ENCODE measurements at places on chromosomes 1 and 21.
A peak's percentile ranks its signal among the peaks of the same experiment; 100 is the strongest.

DNA sequence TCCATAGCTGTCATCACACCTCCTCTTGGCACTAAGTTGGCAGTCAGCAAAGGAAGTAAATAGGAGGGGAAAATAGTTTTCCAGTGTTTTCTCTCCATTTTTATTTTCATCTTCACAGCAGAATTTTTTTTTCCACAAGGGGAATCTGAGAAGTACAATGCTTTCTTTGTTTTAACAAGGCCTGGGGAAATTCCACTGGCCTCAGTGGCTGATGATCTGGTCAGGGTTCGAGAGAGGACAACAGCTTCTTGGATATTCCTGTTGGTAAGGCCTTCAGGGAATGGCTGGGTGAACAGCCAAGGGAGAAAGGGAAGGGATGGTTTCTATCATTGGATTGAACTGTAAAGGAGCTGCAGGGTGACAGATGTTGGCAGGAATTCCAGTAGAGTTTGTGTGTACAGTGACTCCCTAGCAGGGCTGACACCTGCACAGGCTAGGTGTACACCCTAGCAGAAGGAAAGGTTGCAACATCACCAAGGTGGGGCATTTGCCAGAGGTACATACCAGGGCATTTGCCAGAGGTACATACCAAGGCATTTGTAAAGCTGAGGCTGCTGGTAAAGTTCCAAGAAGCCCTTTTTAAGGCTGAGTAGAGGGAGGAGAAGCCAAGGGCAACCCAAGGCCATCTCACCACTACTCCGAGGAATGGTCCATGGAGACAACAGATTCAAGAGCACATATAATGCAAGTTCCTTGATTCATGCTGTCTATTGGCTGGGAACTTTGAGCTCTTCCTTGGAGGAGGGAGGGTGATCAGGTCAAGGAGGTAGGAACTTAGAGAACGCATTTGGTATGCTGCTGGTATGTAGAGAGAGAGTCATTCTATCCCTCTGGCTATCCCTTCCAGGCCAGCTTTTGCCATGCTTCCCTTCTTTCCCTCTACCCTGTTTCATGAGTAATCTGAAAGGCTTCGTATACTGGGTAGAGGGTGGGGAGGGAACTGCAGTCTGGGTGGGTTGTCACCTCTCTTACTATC lies 3.1 kb downstream of the GJA5 start:
- no peak for DNase-seq

GRCh38 chr1:172588296-172589291 lies 55.6 kb downstream of the SUCO start:
- peak; percentile 67 for DNase-seq

- no peak for DNase-seq
Measured at GRCh38 chr21:41761211-41761933, 5.5 kb downstream of the RIPK4 start.

- no peak for DNase-seq
Measured at GRCh38 chr21:20010691-20011200, 987.5 kb upstream of the NCAM2 start.

DNA sequence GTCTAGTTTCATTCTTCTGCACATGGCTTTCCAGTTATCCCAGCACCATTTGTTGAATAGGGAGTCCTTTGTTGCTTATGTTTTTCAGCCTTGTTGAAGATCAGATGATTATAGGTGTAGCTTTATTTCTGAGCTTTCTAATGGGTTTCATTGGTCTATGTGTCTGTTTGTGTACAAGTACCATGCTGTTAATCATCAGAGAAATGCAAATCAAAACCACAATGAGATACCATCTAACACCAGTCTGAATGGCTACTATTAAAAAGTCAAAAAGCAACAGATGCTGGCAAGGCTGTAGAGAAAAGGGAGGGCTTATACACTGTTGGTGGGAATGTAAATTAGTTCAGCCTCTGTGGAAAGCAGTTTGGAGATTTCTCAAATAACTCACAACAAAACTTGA lies 321.5 kb upstream of the PTBP2 start:
- no peak for DNase-seq

- DNase-seq, result no peak
Measured at GRCh38 chr1:198649968-198650338, 11.1 kb downstream of the PTPRC start.

- DNase-seq, result no peak
Measured at GRCh38 chr1:52659356-52659755, 26.4 kb downstream of the SHISAL2A start.

- DNase-seq, result no peak
Measured at GRCh38 chr1:90862782-90863181, 145.7 kb upstream of the BARHL2 start.

DNA sequence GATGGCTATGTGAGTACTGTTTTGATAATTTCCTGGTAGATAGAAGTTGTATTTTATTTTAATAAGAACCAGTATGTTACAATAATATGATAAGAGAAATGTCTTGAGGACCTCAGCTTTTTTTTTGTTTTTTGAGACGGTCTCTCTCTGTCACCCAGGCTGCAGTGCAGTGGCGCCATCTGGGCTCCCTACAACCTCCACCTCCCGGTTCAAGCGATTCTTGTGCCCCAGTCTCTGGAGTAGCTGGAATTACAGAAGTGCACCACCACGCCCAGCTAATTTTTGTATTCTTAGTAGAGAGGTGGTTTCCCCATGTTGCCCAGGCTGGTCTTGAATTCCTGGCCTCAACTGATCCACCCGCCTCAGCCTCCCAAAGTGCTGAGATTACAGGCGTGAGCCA lies 968.1 kb upstream of the ADGRL4 start:
- DNase-seq, result no peak

DNA sequence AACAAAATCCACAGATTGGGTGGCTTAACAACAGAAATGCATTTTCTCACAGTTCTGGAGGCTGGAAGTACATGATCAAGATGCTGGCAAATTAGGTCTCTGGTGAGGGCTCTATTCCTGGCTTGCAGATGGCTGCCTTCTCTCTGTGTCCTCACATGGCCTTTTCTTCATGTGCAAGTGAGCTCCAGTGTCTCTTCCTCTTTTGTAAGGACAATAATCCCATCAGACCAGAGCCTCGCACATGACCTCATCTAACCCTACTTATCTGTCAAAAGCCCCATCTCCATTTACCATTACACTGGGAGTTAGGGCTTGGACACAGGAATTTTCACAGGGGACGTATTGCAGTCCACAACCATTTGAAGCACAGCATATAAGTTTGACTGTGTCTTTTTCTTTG lies 181.6 kb downstream of the NEGR1 start:
- DNase-seq, result no peak

DNA sequence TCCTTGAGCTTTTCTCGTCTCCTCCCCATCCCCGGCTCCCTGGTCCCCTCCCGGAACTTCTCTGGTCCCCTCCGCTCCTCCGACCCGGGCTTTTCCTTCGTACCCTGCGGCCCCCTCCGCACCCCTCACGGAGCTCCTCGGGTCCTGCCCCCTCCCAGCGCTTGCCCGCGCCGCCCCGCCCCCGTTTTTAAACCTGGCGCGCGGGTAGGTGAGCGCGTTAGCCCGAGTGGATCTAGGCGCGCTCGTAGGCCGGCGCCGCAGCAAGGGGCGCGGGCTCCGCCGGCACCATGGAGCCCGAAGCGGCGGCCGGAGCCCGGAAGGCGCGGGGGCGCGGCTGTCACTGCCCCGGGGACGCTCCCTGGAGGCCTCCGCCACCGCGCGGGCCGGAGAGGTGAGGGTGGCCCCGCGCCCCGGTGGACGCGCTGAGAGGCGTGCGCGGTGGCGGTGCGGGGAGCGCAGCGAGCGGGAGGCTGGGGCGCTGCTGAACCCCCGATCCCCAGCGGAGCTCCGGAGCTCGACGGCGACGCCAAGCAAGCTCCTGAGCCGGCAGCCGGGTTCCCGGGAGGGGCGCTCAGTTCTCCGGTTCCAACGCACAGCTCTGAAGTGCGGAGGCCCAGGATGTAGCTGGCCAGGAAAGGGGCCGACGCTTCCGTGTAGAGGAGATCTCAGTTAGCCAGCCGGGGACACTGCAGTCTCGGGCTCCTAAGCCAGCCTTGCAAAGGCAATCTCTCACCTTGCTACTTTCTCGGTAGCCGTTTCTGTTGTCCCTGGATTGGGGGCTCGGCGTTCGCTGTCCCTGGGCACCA lies at the start of gene RIPPLY3:
RIPPLY3 (plus strand) TSS at position 217 of the 806 bp plus-strand sequence; CDS start at position 288, 71 bp downstream.
- DNase-seq, result no peak

DNA sequence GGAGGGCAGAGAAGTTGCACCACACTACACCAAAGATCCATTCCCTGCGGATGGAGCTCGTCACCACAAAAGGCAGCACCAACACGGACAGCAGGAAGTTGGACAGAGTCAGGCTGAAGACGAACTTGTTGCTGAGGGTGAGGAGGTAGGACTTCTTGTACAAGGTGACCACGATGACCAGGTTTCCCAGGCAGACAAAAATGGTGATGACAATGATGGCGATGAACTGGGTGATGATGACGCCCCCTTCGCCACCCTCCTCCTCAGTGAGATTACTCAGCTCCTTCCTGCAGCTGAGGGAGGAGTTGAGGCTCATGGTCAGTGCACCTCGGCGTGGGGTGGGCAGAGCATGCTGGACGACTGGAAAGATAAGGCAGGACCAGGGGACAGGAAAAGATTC lies 32.2 kb downstream of the GPR161 start:
- DNase-seq, result no peak

DNA sequence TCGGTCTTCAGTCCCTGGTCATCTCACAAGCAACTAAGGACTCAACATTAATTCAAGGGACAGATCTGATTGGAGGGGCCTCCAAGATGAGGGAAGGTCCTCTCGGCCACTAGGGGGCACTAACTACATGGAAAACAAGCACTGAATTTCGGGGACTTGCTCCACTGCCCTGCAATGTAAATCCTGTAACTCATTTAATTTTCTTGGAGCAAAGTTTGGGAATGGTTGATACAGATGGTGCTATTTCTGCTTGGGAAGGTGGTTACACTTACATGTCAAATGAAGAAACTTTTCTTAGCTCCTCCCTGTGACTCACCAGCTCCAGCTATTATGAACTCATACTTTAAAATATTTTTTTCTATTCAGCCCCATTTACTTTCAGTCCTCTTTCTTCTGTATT lies 97.4 kb upstream of the KCNJ15 start:
- peak; percentile 77 for DNase-seq

GRCh38 chr1:75588779-75589475 lies 22.0 kb downstream of the SLC44A5 start:
- no peak for DNase-seq

- no peak for DNase-seq
Measured at GRCh38 chr1:30185809-30186208, 537.6 kb downstream of the MATN1 start.

DNA sequence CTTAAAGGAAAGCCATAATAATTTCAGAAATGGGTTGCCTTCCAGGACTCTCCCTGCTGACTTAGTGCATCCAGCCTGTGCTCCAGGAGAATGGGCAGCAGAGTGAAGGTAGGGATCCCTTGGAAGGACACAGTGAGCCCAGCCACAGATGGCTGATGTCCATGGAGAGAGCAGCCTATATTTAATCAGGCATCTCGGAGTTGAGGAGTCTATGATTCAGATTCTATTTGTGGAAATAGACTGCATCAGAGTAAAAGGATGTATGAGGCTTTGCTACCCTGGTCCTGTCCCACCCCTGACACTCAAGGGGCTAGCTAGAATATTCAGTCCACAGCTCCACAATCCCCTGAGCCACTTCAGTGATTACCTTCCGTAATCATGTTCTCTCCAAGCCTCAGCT lies 43.8 kb upstream of the PBX1 start:
- DNase-seq, result no peak

DNA sequence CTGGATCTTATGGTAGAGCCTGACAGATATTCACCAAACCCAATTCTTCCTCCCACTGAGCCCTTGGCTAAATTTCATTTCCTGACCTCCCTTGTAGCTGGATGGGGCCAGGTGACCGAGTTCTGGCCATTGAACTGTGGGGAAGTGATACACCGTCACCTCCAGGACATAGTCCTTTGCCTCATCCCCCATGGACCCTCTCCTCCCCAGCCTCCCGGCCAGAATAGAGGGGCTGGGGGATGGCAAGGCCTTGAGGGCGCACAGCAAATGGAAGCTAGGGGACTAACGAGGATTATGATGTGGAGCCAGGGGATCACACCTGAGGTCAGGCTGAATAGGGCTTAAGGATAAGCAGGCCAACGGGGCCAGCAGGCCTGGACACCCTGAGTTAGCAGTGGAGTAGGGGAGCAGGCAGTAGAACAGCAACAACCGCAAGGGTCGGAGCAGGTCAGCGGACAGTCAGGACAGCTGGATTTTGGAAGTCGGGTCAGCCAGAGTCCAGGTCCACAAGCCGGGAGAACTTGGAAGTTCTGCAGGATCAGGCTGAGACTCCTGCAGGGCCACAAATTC lies 15.0 kb downstream of the BATF3 start:
- DNase-seq, result no peak

DNA sequence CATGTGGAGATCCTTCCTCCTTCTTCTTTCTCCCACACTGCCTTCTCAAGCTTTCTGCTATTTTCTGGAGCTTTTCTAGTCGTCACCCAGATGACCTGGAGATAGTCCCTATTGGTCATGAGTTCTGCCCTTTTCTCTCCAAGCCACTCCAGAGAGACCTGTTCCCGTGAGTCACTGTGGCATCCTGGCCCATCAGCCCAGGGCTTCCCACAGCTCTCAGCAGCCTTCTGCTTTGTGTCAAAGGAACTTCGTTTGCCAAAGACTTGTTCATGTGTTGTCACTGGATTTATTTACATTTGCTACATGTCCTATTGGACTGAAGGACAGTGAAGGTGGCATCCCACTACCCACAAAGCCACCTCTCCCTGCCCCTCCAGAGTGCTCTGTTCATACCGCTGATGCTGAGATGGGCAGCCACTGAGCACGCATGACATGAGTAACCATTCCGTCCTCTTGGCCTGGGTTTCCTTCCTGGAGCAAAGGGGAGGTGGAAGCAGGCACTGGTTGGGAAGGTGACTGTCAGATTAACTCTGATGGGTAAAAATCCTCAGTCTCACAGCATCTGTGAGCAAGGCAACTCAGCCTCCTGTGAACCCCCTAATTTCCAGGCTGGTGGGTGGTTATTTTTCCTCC lies 119.2 kb downstream of the EDEM3 start:
- no peak for DNase-seq

- DNase-seq, result no peak
Measured at GRCh38 chr1:156807627-156808026, 9.0 kb downstream of the SH2D2A start.

- DNase-seq, result peak; percentile 88
Measured at GRCh38 chr1:116855773-116856201, 53.9 kb upstream of the PTGFRN start.

GRCh38 chr1:155379180-155379579 lies 58.5 kb downstream of the RUSC1 start:
- no peak for DNase-seq

- no peak for DNase-seq
Measured at GRCh38 chr1:4346131-4346530, 308.3 kb upstream of the AJAP1 start.
